ENCODE measurements at places on chromosomes 7 and 10.

GRCh38 chr10:58806970-58807628 is 294.4 kb downstream of the BICC1 start:
- DNase-seq = no peak

DNA sequence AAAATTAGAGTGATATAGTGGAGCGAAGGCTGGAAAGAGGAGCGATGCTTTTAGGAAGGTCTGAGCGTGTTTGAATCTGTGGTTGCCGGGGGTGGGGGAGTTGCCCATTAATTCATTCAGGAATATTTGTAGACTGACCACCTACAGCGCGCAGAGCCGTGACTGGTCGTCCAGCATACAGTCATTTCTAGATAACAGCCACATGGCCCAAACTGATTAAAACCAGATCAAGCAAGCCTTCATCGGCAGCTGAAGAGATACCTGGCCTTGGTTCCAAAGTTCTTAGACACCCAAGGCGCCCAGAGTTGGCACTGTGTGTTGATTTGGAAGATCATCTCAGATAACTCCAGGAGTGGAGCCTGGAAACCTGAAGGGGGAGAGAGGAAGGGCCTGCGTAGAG is 1.7 kb downstream of the PROSER2 start:
- no peak for DNase-seq

DNA sequence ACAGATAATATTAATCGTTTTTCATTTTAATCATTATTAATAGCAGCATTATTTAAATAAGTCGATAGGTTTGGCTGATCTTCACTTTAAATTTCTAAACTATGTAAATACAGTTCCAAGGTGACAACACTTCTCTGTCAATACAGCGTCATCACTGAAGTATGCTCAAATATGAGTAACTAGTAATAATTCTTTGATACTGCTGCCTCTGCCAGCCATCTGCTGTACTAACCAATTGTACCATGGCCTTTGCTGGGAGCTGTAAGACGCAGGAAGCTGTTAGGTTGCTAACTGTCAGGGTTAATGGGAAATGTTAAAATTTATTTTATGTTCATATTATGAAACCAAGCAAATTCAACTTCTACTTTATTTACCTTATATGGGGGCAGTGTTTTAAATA is 1650.5 kb upstream of the LRRTM3 start:
- no peak for DNase-seq

DNA sequence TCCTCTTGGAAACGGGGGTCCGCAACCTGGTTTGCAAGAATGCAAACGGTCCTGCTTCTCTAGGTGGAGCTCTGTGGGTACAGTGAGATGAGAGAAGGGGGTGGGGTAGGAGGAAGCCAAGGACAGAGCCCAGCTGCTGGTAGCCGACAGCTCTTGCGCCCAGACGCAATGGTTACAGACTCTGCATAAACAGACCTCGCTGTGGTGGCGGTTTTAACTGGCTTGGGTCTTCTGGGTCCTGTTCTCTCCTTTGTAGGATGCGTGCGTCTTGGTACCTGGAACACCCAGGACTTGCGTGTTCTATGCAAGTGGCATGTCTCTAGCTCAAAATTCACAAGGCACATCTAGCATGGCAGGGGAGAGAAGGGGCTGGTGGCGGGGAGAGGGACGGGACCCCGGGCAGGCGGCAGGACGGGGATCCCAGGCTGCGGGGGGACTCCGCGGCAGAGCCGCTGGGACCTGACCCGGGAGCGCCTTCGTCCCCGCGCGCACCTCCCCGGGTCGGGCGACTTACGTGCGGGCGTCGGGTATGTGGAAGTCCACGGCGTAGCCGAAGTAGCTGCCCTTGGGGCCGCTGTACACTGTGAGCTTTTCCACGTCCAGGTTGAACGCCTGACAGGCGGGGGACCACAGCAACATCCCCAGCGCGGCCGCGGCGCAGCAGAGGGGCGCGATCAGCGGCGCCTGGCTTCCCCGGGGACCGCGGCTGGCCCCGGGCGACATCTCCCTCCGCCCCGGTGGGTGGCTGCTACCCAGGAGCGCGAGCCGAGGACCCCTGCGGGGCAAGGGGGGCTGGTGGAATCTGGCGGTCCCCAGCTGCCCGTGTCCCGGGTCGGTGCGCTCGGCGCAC is 448 bp downstream of the ITGA8 start:
- DNase-seq = peak; percentile 55
